Panc1 (cell line): ENCODE measurements at places on chromosomes 4 and X. TPM values are rescaled to one million over a fixed set of nuclear protein-coding genes. Genes with fewer than 3 reads are reported as not detected.

PRPS1 gene
- 152 TPM for total RNA-seq

DNA sequence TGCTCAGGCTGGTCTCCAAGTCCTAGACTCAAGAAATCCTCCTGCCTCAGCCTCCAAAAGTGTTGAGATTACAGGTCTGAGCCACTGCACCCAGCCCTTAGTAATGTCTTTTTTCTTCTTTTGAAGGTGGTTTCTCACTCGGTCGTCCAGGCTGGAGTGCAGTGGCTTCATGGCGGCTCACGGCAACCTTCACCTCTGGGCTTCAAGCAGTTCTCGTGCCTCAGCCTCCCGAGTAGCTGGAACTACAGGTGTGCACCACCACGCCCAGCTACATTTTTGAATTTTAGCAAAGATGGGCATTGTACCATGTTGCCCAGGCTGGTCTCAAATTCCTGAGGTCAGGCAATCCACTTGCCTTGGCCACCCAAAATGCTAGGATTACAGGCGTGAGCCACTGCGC lies 32.3 kb upstream of the ASMTL start:
- no peak overlapping the region for H3K27ac ChIP-seq
- DNase-seq: no peak
- no peaks in the 10 kb centered on the region for H3K4me1 ChIP-seq
- H3K27me3 ChIP-seq: no peaks in the 10 kb centered on the region

- no peaks in the 10 kb centered on the region for H3K4me1 ChIP-seq
- H3K4me3 ChIP-seq: no peak overlapping the region
- no peaks in the 10 kb centered on the region for H3K27me3 ChIP-seq
- DNase-seq: no peak
These were observed 74.9 kb downstream of the TMEM156 start for GRCh38 chr4:38957261-38957815.

UCP1 gene
- not detected for total RNA-seq

- H3K4me1 ChIP-seq: no peaks in the 10 kb centered on the region
- DNase-seq: no peak
- no peak overlapping the region for H3K4me3 ChIP-seq
- H3K27ac ChIP-seq: no peak overlapping the region
- H3K36me3 ChIP-seq: no peaks in the 10 kb centered on the region
- H3K27me3 ChIP-seq: no peaks in the 10 kb centered on the region
These were observed 10.5 kb upstream of the ZNF330 start for GRCh38 chr4:141210168-141210567.

CTAG2 gene
- total RNA-seq: not detected

- no peak for DNase-seq
- no peaks in the 10 kb centered on the region for H3K27me3 ChIP-seq
- no peak overlapping the region for H3K27ac ChIP-seq
- H3K36me3 ChIP-seq: no peaks in the 10 kb centered on the region; the same call in 1 of the 2 replicates
- H3K4me1 ChIP-seq: no peaks in the 10 kb centered on the region
These were observed 43.2 kb downstream of the KIT start for GRCh38 chr4:54700986-54701385.

- no peaks in the 10 kb centered on the region for H3K36me3 ChIP-seq
- H3K27ac ChIP-seq: no peak overlapping the region
- no peaks in the 10 kb centered on the region for H3K27me3 ChIP-seq
- no peak for DNase-seq
These were observed 92.3 kb upstream of the QRFPR start for GRCh38 chr4:121472937-121473721.

PAGE1 gene
- total RNA-seq: not detected

GRCh38 chr4:163776957-163777356 lies 282.5 kb downstream of the TMA16 start:
- no peak overlapping the region for H3K4me3 ChIP-seq
- no peaks in the 10 kb centered on the region for H3K27me3 ChIP-seq
- DNase-seq: no peak
- H3K36me3 ChIP-seq: no peaks in the 10 kb centered on the region
- no peak overlapping the region for H3K27ac ChIP-seq
- no peaks in the 10 kb centered on the region for H3K4me1 ChIP-seq

CSAG2 gene
- total RNA-seq: not detected

DNA sequence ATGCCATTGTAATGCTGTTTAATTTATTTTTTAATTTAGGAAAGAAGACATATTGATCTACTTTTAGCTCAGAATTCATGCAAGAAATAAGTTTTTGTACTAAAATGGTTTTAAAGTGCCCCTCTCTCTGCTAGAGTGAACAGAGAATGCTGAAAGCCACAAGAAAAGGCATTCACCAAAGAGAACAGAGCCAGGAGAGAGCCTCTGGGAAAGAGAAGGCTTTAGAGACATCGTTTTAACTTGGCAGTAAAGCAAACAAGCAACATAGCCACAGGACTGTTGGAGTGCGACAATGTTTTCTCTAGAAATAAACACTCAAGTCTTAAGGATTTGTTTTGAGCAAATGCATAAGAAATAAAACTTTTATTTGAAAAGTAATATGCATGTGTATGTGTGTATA lies 484.1 kb upstream of the CPEB2 start:
- DNase-seq: no peak
- H3K36me3 ChIP-seq: no peaks in the 10 kb centered on the region
- no peak overlapping the region for H3K4me3 ChIP-seq
- H3K4me1 ChIP-seq: no peaks in the 10 kb centered on the region
- no peak overlapping the region for H3K27ac ChIP-seq

ADAMTS3 gene
- 0.39 TPM for total RNA-seq

DNA sequence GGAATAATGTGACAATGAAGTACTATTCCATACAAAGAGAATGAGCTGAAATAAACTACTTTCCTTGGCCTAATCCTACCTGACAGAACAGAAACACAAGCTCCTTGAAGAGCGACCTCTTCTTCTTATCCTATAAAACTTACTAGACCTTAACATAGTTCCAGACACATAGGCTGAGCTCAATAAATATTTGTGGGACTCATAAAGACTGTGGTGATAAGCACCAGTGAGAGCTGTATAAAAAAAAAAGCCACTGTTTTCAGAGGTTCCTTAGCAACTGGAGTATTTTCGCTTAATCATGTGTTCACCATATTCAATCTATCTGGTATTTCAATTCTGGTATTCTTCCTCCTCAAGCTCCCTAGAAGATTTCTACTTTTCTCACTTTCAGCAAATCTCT lies 1129.6 kb downstream of the STPG2 start:
- no peaks in the 10 kb centered on the region for H3K4me1 ChIP-seq
- no peak overlapping the region for H3K4me3 ChIP-seq
- H3K36me3 ChIP-seq: no peaks in the 10 kb centered on the region
- DNase-seq: no peak
- H3K27me3 ChIP-seq: no peaks in the 10 kb centered on the region

PNCK gene
- total RNA-seq: 2.3 TPM

STAP1 gene
- not detected for total RNA-seq

DNA sequence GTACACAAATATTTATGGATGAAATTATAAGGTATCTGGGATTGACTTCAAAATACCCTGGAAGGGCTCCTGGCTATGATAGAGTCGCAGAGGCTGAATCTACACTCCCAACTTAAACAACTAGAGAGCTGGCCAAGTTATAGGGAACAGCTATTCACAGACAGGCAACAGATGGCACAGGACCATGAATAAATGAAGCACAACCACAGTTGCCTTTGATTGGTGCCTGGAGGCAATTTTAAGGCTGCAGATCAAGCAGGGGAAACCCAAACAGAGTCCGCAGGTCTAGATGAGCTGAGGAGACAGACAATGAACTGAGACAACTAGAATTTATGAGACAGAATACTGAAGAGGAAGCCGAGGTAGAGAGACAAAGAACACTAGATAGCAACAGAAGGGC lies 155.9 kb downstream of the EVC2 start:
- no peak for DNase-seq
- no peaks in the 10 kb centered on the region for H3K27me3 ChIP-seq
- H3K27ac ChIP-seq: no peak overlapping the region

SERPINA7 gene
- 0.15 TPM for total RNA-seq

SGCB gene
- total RNA-seq: 27.6 TPM

- no peaks in the 10 kb centered on the region for H3K36me3 ChIP-seq
- no peaks in the 10 kb centered on the region for H3K27me3 ChIP-seq
These were observed 44.7 kb upstream of the AFAP1 start for GRCh38 chr4:7984286-7984925.

GRCh38 chr4:145048817-145049216 lies 49.2 kb downstream of the ANAPC10 start:
- DNase-seq: no peak
- H3K27me3 ChIP-seq: no peaks in the 10 kb centered on the region
- no peak overlapping the region for H3K27ac ChIP-seq
- no peaks in the 10 kb centered on the region for H3K36me3 ChIP-seq
- no peaks in the 10 kb centered on the region for H3K4me1 ChIP-seq

GRCh38 chr4:60743654-60744053 lies 456.5 kb upstream of the ADGRL3 start:
- H3K27me3 ChIP-seq: no peaks in the 10 kb centered on the region
- no peaks in the 10 kb centered on the region for H3K36me3 ChIP-seq
- DNase-seq: no peak
- no peak overlapping the region for H3K27ac ChIP-seq

- no peak overlapping the region for H3K4me3 ChIP-seq
- H3K4me1 ChIP-seq: no peaks in the 10 kb centered on the region
- no peaks in the 10 kb centered on the region for H3K27me3 ChIP-seq
- no peak for DNase-seq
These were observed 819.8 kb upstream of the PCDH7 start for GRCh38 chr4:29900336-29900735.

VEGFD gene
- not detected for total RNA-seq

OCIAD2 gene
- total RNA-seq: 32.8 TPM

DNA sequence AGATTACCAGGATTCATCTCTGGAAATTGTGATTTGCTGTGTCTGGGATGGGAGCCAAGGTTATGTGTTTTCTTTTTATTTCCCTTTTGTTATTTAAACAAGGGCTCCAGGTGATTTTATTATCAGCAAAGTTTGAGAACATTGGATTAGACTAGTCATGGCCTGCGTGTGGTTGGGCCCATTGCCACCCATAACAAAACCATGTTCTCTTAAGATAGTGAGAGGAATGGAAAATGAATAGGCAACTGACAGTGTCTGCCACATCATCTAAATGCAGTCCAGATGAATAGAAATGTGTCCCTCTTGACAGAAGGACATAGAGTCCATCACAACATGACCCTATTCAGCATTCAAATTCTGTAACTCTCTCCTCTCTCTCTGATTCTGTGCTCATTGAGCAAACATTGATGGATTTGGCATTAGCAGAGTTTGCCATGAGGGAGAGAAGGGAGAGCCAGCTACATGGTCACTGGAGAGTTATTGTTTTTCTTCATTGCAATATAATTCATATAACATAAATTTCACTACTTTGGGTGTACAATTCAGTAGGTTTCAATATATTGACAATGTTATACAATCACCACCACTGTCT lies 11.7 kb downstream of the XK start:
- no peaks in the 10 kb centered on the region for H3K4me1 ChIP-seq
- H3K27ac ChIP-seq: no peak overlapping the region

DNA sequence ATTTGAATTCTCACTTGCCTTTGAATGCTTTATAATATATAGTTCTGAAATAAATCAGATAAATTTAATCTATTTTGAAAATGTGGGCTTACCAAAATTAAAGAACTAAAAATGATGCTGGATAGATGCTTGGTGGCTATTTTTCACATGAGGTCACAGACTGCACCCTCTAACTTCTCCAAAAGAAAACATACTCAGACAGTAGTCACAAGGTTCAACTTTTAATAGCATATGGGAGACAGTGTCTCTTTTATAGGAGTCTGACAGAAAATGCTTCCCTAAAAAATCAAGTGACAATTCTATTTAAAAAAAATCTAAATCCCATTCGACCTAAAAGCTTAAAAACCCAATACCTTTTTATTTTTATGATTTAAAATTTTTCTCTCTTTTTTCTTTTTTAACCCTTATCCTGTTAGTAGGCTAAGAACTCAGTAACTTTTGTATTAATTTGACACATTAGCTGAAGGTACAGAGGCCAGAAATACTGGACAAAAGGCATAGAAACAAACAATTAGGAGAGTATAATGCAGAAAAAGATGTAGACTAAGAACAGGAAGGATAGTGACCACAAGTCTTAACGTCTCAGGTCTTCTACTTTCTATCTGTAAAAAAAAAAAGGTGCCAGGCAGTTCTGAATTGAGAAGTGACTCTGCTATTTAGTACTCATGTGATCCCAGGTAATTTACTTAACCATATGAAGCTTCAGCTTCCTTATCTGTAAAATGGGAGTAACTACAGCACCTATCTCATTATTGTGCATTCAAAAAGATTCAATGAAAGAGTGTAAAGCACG lies 7.6 kb downstream of the TIGD4 start:
- no peaks in the 10 kb centered on the region for H3K4me1 ChIP-seq
- DNase-seq: no peak
- H3K36me3 ChIP-seq: no peaks in the 10 kb centered on the region
- no peak overlapping the region for H3K27ac ChIP-seq
- H3K4me3 ChIP-seq: no peak overlapping the region

GRCh38 chr4:40838742-40839141 lies 89.0 kb downstream of the NSUN7 start:
- H3K27me3 ChIP-seq: no peaks in the 10 kb centered on the region
- no peaks in the 10 kb centered on the region for H3K4me1 ChIP-seq
- no peak overlapping the region for H3K27ac ChIP-seq
- H3K4me3 ChIP-seq: no peak overlapping the region

DNA sequence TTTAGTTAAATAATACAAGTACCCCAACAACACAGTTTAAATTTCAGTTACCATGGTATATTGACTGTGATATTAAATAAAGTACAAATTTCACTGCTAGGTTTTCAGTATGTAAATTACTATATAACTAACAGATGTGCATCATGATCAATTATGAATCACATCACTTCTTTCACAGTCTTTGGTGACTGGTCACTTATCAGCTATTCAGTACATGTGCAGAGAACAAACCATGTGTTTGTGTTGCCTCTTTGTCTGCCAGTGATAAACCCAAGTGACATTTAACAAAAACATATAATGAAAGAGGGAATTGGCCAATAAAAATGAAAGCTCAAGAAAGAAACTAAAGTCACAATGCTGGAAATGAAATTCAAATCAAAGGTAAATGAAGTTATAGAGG lies 249.3 kb downstream of the CHIC1 start:
- no peak for DNase-seq
- no peaks in the 10 kb centered on the region for H3K4me1 ChIP-seq
- H3K27ac ChIP-seq: no peak overlapping the region
- no peaks in the 10 kb centered on the region for H3K27me3 ChIP-seq
- no peak overlapping the region for H3K4me3 ChIP-seq
- no peaks in the 10 kb centered on the region for H3K36me3 ChIP-seq

MTNR1A gene
- 0.23 TPM for total RNA-seq

HHIP gene
- 0.08 TPM for total RNA-seq

GRCh38 chr4:164614999-164615398 lies 138.9 kb upstream of the SMIM31 start:
- DNase-seq: no peak
- no peaks in the 10 kb centered on the region for H3K4me1 ChIP-seq
- no peak overlapping the region for H3K27ac ChIP-seq
- H3K27me3 ChIP-seq: no peaks in the 10 kb centered on the region
- no peak overlapping the region for H3K4me3 ChIP-seq

- no peak overlapping the region for H3K27ac ChIP-seq
- H3K36me3 ChIP-seq: no peaks in the 10 kb centered on the region
- no peaks in the 10 kb centered on the region for H3K27me3 ChIP-seq
- H3K4me3 ChIP-seq: no peak overlapping the region
- H3K4me1 ChIP-seq: no peaks in the 10 kb centered on the region
- DNase-seq: no peak
These were observed 550.5 kb upstream of the BOD1L1 start for GRCh38 chr4:14177987-14178386.

- no peak for DNase-seq
- H3K4me3 ChIP-seq: no peak overlapping the region
- H3K4me1 ChIP-seq: no peaks in the 10 kb centered on the region
- H3K27me3 ChIP-seq: no peaks in the 10 kb centered on the region
These were observed 1449.7 kb downstream of the PCDH7 start for GRCh38 chr4:32169841-32170240.

ADH6 gene
- total RNA-seq: 0.18 TPM

GRCh38 chr4:87007528-87008446 lies 73.0 kb downstream of the AFF1 start:
- no peak for DNase-seq
- peaks cover 31% of the 10 kb centered on the region for H3K4me1 ChIP-seq
